Esophagus squamous epithelium (tissue), 5 donors: ENCODE measurements at places on chromosomes 3 and 15. TPM values are rescaled to one million over a fixed set of nuclear protein-coding genes. Genes with fewer than 3 reads are reported as not detected.

DNA sequence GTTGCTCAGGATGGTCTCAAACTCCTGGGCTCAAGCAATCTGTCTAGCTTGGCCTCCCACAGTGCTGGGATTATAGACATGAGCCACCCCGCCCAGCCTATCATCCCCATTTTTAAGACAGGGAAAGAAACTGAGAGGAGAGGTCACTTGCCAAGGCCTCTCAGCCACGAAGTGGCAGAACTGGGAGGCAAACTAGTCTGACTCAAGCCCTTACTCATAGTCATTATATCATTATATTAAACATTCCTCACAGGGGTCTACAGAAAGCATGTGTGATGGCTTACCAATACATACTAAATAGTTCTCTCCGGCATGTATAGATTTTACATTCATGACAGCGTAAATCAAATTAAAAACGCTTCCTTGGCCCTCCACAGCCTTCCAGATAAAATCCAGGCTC is 62.0 kb upstream of the ZBTB38 start:
- DNase-seq = no peak

DNA sequence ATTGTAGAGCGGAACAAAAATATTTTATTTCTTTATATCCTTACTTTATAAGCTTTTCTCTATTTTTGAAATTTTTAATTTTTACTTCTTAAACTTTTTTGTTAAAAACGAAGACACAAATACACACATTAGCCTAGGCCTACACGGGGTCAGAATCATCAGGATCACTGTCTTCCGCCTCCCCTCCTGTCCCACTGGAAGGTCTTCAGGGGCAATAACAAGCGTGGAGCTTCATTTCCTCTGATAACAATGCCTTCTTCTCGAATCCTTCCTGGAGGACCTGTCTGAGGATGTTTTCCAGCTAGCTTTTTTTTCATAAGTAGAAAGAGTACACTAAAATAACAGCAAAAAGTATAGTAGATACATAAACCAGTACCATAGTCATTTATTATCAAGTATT is 77.7 kb upstream of the DGKG start:
- DNase-seq = no peak

DNA sequence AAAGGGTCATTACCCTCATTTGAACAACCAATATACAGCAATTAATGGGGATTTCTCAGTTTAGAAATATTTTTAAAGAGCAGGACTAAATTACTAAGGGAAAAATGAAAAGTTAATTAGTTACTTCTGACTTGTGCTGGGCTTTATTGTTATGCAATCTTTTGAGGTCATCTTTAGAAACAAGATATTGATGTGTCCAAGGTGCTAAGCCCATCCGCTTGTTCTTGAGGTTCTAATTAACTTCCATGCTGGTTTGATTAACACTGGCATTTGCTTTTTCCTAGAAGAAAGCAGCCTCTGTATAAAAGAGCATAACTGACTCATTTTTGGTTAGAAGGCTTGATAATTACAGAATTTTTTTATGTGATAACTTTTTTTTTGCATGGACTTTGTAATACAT is 256.5 kb upstream of the AGTR1 start:
- no peak for DNase-seq

- DNase-seq = no peak
Observed at GRCh38 chr15:80100247-80100646, 40.8 kb downstream of the ZFAND6 start.

GRCh38 chr3:146065573-146066006 is 95.4 kb downstream of the PLOD2 start:
- no peak for DNase-seq

- no peak for DNase-seq
Observed at GRCh38 chr3:144894576-144894975, 923.0 kb downstream of the DIPK2A start.

DNA sequence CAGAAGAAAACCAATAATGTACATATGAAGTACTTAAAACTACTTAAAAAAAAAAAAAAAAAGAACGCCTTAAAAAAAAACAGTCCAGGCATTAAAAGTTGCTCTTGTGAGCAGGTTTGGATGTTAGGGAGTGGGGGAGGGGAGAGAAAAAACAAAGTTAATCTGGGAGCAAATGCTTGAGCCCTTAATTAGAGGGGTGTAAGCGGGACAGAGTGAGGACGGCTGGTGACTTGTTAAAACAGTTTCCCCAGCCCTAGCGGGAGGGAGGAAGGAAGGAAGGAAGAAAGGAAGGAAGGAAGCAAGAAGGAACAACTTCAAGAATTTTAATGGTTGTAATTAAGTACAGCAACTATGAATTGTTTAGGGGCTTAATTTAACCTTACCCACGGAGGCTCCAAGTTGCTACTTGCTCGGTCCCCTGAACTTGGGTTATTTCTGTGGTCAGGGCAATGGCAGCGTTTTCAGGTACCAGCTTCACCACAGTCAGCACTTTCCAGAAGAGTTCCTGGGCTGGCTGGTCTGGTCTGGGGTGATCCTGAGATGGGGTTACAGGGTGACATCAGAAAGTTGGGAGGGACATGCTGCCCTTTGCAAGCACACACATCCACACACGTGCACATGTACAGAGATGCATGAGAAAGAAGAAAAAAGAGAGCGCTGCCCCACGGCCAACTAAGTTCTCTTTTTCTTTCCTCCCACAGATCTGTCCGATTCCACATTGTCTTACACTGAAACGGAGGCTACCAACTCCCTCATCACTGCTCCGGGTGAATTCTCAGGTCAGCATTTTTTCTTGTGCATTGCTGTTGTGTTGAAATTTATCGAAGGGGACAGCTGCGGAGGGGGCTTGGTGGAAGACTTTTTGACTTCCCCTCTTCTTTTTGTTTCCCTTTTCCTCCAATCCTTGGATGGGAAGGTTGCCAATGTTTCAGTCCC is 14.0 kb downstream of the SMAD6 start:
- DNase-seq = no peak

Gene GJD2
- total RNA-seq = not detected

Gene CPA3
- 2.8 TPM for total RNA-seq

Gene TRPM1
- total RNA-seq = not detected

Gene FEZF2
- total RNA-seq = not detected

Gene LPP
- 126 TPM for total RNA-seq
